ENCODE measurements at places on chromosomes 11 and 22. TPM values are rescaled to one million over a fixed set of nuclear protein-coding genes. Genes with fewer than 3 reads are reported as not detected.

The GNG3 gene
- total RNA-seq: 0.64 TPM

The UPK3A gene
- not detected for total RNA-seq

The DCHS1 gene
- 5.5 TPM for total RNA-seq

The RIN1 gene
- 8.8 TPM for total RNA-seq

The VPREB1 gene
- not detected for total RNA-seq

The MRGPRX4 gene
- total RNA-seq: not detected

The CREB3L1 gene
- total RNA-seq: 50.7 TPM

The PTPRCAP gene
- 13.2 TPM for total RNA-seq

The PHF21B gene
- total RNA-seq: not detected

The LRRC32 gene
- 5.1 TPM for total RNA-seq

The GAS2 gene
- not detected for total RNA-seq

The SEZ6L gene
- total RNA-seq: 0.16 TPM

The CYB5R3 gene
- 160 TPM for total RNA-seq

The SLC22A25 gene
- not detected for total RNA-seq

The FOXRED1 gene
- total RNA-seq: 29.2 TPM

The MMP26 gene
- total RNA-seq: not detected

The NOX4 gene
- total RNA-seq: not detected

The KDM4E gene
- total RNA-seq: not detected

The RIMBP3C gene
- total RNA-seq: not detected

The HEPN1 gene
- total RNA-seq: not detected

The NXPE2 gene
- 35.9 TPM for total RNA-seq

The CHRNA10 gene
- not detected for total RNA-seq

The CCDC157 gene
- 1.4 TPM for total RNA-seq

The OR5L1 gene
- not detected for total RNA-seq

The ELMOD1 gene
- total RNA-seq: 0.27 TPM

The CATSPERZ gene
- 20.9 TPM for total RNA-seq

The KCNE3 gene
- total RNA-seq: 14.9 TPM

The OR52I1 gene
- total RNA-seq: not detected

The B4GALNT4 gene
- 1.3 TPM for total RNA-seq

The B3GAT3 gene
- 34.8 TPM for total RNA-seq

The MS4A4A gene
- total RNA-seq: 7.6 TPM

The ELFN2 gene
- total RNA-seq: not detected

The BRMS1 gene
- total RNA-seq: 178 TPM

The LMO1 gene
- total RNA-seq: not detected

The C11orf65 gene
- total RNA-seq: not detected

The GLB1L2 gene
- 39.5 TPM for total RNA-seq

The SLC36A4 gene
- total RNA-seq: 90.5 TPM

The TNRC6B gene
- total RNA-seq: 36.7 TPM

The NLRP14 gene
- not detected for total RNA-seq

The ACP2 gene
- 120 TPM for total RNA-seq

The ACTN3 gene
- not detected for total RNA-seq

The KCNJ11 gene
- 135 TPM for total RNA-seq

The DBX1 gene
- not detected for total RNA-seq

The TESMIN gene
- total RNA-seq: 4.3 TPM

The ATP6V1E1 gene
- 110 TPM for total RNA-seq

Data from transverse colon (tissue), 4 donors.